ENCODE measurements at places on chromosomes 7 and 10.

DNA sequence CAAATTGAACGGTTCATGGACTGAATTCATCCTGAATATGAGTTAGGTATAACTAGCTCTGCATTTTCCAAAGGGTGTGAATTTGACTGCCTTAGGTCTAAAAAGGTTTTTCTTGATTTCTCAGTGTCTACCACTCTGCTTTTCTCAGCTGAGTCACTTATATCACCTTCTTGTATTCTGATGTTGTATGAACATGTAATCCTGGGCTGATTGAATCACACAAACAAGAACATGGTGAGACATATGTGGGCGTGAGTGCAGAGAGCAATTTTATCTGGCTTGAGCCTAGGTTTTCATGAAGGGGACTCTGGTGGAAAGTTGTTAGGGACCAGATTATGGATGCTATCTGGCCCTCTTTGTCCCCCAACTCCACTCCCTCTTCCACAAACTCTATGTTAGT lies 239.8 kb downstream of the SUGCT start:
- DNase-seq, result no peak

DNA sequence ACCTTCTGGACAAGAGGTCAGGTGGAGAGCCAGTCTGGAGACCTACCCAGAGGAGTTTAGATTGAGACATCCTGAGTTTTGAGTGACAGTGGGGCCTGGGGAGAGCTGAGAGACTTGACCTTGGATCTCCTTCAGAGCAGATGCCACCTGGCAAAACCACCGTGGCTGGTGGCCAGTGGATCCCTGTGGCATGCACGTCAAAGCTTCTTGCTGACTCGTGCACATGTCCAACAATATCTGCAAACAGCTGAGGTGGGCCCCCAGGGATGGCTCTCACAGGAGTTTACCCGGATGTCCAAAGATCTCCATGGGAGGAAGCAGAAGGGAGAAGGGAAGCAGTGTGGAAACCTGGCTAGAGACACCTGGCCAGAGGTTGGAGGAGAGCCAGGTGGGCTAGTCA lies 230.5 kb downstream of the FANK1 start:
- no peak for DNase-seq

- no peak for DNase-seq
These were observed 19.8 kb downstream of the FAM171A1 start for GRCh38 chr10:15351099-15351820.

- no peak for DNase-seq
These were observed 12.8 kb upstream of the CRHR2 start for GRCh38 chr7:30694774-30695721.

DNA sequence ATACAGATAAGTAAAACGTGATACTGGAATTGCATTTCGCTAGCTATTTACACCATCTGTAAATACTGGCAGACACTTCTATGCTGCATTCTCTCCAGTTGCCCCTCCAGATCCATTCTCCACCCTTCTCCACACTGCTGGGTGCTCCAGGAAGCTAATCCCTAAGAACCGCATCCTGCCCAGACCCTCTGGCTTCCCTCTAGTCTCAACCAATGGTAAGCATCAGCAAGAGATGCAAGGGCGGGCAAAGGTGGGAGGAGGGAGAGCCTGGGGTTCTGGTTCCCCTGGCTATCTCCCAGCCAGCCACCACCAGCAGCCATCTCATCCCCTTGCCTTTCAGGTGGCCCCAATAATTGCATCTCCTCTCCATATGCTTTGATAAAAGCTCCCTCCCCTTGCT lies 84.4 kb downstream of the AMPH start:
- no peak for DNase-seq

- DNase-seq, result no peak
These were observed 84.3 kb downstream of the GALNT17 start for GRCh38 chr7:71216211-71216610.

DNA sequence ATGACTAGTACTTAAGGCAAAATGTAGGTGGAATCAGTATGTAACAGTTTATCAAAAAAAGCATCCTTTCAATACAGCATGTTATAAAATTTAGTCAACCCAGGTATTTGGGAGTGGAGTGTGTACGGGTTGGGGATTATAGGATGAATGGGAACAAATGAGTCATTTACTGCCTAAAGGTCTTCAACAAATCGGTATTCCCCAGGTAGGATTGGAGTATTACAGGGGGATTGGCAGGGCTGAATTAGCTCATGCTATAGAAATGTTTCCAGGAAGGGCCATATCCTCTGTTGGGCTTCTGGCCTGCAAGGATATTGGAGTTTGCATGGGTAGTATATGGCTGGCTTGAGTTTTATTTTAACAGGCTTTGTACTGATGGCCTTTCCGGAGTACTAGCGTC lies 723.7 kb downstream of the SORCS1 start:
- DNase-seq, result no peak

- no peak for DNase-seq
These were observed 16.8 kb upstream of the LARP4B start for GRCh38 chr10:948347-948746.

GRCh38 chr10:73220989-73221388 lies 26.1 kb downstream of the DNAJC9 start:
- no peak for DNase-seq

GRCh38 chr7:997404-998395 lies 14.7 kb downstream of the CYP2W1 start:
- no peak for DNase-seq

GRCh38 chr7:36723951-36724664 lies at the start of gene AOAH:
Gene AOAH, minus strand, starts transcription at chr7:36724494. Its CDS starts 346 bp downstream, at chr7:36724148.
- DNase-seq, result peak; percentile 32

GRCh38 chr7:464454-465401 lies 54.9 kb downstream of the PDGFA start:
- DNase-seq, result no peak

DNA sequence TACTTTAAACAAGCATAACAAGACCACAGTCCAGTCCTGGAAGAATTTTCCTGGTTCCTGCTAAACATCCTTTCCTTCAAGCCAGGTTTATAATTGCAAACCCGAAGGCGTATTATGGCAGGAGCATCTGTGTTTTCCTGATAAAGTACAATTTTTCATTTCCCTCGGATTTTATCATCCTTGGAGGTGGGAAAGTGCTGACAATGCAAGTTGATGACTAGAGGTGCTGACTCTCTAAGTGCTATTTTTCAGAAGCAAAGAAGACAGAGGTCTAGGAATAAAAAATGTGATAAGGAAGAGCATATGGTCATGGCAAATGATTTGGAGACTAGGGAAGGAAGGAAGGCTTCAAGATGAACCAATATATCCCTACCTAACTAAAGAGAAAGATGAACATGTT lies 703.2 kb upstream of the LRRN3 start:
- no peak for DNase-seq

DNA sequence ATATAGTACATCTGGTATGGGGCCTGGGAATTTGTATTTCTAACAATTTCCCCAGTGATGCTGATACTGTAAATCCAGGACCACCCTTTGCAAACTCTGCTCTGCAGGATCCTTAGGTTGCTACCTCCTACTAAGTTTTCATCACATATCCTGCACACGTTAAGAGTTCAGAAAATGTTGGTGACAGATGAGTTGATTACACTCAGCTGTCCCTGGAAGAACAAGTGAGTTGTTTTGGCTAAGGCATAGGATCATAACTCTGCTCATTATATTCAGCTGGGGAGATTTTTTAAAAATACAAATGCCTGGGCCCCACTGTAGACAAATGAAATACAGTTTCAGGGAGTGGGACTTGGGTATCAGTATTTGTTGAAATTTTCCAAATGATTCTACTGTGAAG lies 274.6 kb upstream of the HABP2 start:
- no peak for DNase-seq

- DNase-seq, result no peak
These were observed 52.7 kb downstream of the FIGNL1 start for GRCh38 chr7:50397320-50397970.

- DNase-seq, result no peak
These were observed 80.4 kb upstream of the GPR26 start for GRCh38 chr10:123585477-123586445.

GRCh38 chr7:54166419-54166818 lies 375.8 kb upstream of the VSTM2A start:
- no peak for DNase-seq

- DNase-seq, result no peak
These were observed 115.4 kb upstream of the ETV1 start for GRCh38 chr7:14104861-14105260.

- no peak for DNase-seq
These were observed 766 bp downstream of the BAMBI start for GRCh38 chr10:28677888-28678686.

DNA sequence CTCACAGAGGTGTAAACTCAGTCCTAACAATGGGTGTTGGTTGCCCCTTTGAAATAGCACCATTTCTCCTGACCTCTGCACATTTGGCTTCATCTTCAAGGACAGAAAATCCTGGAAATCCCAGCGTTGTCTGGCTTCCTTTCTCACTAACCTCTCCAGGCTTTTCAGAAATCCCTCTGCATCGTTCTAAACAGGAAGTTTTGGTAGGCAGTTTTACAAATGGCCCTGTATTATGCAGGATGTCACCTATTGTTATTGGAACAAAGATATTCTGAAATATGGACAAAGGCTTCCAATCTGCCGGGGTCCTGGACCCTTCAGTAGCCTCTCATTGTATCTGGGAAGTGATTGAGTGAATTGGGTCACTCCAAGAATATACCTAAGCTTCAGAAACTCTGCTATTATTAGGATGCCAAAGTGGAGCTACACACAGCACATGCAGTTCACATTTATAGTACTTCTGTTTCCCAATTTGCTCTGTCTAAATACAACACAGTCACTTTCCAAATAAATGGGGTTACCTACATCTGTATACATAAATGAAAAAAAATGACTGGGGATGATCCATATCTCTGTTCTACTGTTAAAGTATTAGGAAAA lies 134.8 kb upstream of the KLF6 start:
- no peak for DNase-seq

DNA sequence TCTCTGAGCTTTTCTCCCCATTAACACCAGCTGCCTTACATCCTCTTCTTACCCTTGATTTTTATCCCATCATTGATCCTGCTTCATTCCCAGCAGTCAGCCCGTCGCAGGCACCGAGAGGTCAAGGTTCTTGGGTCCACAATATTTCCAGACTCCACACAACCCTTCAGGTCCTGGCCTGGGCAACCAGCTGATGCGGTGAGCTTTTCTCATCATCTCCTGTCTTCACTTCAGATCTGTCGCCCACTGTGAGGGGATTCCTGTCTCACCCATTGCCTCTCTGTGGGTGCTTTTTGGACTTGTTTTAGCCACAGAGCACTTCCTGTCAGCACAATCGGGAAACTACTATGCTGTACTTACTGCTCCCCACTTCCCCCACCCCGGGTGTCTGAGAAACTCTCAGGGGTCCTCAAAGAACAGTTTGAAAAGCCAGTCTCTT lies 8.4 kb upstream of the PVRIG start:
- no peak for DNase-seq

GRCh38 chr7:155769701-155770100 lies 42.6 kb downstream of the SHH start:
- no peak for DNase-seq

GRCh38 chr10:9297580-9297979 lies 1243.1 kb downstream of the GATA3 start:
- DNase-seq, result no peak

GRCh38 chr10:110058212-110058611 lies 50.4 kb downstream of the ADD3 start:
- DNase-seq, result no peak

DNA sequence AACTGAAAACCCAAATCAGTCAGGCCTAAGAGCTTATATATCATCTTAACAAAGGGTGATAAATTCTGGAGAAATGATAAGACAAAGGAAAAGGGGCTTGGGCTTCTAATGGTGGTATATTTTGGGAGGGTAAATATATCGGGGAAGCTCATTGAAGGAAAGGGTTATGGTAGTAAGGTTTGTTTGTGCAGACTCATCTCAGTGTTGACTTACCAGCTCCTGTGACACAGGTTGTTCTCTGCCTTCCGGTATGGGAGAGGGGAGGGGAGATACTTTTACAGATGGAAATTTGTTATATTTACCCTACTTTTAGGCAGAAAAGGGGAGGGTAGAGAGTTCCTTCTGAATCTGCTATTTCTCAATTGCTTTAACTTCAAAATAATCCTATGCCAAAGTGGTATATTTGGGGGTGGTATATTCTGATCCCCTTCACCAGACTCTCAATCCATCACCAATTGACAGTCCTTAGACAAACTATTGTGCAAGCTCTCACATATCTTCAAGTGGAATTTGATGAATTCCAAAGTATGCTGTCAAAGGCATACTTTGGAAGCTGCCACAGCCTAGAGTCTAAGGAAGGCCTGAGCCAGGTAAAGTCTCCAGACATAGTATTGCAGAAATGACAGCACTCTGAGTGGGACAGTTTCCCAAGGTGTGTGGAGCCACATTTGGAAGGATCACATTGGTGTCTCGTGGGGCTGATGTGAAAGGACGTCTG lies 13.3 kb upstream of the PAPSS2 start:
- no peak for DNase-seq

GRCh38 chr10:86728056-86728455 lies 28.4 kb upstream of the BMPR1A start:
- DNase-seq, result no peak

GRCh38 chr10:43667317-43667731 lies 18.6 kb upstream of the ZNF32 start:
- DNase-seq, result no peak

GRCh38 chr10:88115968-88116367 lies 252.5 kb downstream of the PTEN start:
- no peak for DNase-seq

- DNase-seq, result no peak
These were observed 165.7 kb upstream of the AHR start for GRCh38 chr7:17132726-17133125.

DNA sequence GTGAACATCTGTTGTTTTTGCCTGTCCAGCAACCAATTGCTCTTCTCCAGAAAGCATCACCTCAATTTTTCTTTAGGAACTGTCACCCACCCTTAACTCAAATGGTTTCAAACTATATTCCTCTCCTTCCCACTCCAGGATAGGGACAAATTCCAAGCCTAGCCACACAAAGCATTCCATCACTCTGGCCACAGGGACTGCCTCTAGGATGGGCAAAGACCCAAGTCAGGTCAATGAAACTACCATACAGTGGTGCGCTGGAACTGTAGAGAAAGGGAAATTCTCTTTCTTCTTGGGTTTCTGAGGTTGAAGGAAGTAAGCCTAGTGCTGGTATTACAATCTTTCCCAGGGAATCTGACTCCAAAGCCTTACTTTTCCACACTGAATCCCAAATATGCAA lies 3.6 kb downstream of the MICU1 start:
- no peak for DNase-seq

DNA sequence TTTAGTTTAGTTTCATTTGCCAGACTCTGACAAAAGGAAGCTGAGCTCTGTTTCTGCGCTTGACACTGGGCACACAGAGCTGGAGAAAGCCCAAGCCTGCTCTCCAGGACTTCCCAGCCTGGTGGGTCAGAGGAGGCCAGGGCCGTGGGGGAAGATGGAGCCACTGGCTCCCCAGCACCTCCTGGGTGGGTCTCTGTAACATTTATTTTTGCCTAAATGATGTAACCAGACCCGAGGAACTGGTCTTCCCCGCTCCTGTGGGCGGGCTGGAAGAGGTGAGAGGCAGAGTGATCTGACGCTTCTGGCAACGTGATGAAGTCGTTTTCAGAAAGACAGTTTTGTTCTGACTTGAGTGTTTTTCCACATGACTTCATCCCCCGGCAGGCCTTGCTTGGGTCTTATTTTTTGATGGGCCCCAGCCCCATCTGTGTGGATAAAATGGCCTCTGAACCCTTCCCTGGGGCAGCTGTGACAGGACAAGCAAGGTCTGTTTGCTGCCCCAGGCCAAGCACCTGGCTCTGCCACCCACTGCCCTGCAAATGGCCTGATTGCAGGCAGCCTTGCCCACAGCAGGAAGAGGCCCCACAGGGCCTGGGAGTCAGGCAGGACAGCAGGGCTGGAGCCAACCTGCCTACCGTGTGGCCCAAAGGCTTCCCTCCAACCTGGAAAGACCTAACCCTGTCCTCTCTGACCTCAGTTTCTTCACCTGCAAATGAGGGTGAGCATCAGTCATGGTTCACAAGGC lies 304.9 kb upstream of the ZMIZ1 start:
- DNase-seq, result no peak
